ENCODE measurements at places on chromosomes 12 and 14.

GRCh38 chr12:76346798-76347420, 1.3 kb downstream of the BBS10 start:
- no peak for DNase-seq

GRCh38 chr14:101369194-101369915, 191.9 kb upstream of the DIO3 start:
- DNase-seq = no peak

DNA sequence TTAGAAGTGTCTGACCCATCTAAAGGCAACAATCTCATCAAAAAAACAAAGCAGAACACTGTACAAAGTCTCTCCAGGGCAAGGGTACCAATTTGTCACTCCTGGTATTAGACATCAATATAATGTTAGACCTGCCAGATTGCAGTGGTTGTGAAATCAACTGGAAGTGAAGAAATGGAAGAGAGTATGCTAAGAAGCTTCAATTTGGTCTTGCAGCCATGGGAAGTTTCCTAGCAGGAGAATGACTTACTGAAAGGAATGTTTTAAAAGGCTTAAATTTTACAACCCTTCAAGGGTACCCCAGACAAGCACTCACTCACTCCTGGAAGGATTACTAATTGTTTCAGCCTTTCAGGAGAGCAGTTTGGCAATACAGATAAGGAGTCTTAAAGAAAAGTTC, 18.9 kb downstream of the LLPH start:
- no peak for DNase-seq

GRCh38 chr12:124401704-124402221, 106.9 kb downstream of the RFLNA start:
- DNase-seq = no peak

GRCh38 chr12:129873111-129873832, 30.6 kb downstream of the TMEM132D start:
- no peak for DNase-seq

- no peak for DNase-seq
Observed at GRCh38 chr14:22487941-22488340, 101.1 kb downstream of the DAD1 start.

DNA sequence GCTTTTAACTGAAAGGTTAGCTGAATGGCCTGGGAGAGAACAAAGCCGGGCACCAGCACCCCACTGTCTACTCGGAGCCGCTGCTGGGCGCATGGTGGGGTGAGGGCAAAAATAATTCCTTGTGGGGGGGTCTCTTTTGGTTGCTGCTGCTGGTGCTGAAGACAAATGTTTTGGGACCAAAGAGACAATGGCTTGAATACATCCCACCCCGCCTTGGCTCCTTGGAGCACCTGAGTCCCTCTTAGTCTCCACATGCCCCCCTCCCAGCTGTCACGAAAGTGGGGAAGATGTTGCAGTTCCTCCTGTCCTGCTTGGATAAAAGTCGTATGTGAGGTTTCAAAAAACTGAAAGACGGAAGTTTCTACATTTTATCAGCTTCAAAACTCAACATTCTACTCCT, 85.0 kb downstream of the PIWIL1 start:
- no peak for DNase-seq

DNA sequence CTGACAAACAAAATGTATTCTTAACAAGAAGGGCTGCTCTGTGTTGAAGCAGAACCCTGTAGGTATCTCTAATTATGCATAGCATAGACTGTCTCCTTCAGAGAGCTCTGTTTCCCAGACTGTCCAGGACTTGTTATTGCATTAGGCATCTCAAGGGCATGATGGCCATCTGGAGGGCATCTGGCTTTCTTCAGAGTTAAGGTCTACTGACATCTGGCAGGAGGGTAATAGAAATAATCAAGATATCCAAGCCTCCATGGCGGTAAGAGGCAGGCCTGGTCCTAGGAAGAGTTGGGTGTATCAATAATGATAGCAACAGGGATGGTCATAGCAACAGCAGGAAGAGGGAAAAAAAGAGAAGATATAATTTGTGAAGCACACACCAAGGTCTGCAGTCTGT, 161.2 kb downstream of the TTC8 start:
- DNase-seq = no peak

- no peak for DNase-seq
Observed at GRCh38 chr12:13472690-13473089, 276.2 kb downstream of the EMP1 start.

DNA sequence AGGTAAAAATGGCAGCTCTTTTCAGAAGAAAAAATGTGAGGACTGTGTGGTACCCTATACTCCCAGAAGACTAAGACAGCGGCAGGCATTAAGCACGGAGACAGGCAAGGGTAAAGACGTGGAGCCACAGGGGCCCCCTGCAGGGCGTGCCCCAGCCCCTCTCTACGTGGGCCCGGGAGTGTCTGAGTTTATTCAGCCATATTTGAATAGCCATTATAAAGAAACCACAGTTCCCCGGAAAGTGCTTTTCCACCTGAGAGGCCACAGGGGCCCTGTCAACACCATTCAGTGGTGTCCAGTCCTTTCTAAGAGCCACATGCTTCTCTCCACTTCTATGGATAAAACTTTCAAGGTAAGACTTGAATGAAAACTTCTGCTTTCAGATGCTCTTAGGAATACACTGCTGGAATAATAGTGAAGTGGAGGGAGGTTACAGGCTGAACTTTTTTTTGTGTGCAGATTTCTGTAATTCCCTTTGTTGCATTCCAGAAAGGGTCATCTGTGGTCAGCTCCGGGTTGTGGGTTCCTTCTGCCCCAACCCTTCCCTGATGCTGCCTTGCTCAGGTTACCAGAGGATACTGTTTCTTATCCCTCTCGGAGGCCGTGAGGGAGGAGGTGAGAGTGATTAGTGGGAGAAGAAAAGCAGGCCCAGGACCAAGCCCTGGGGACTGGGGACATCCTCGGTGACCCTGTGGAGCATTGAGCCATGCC, 58.4 kb downstream of the SLC25A47 start:
- DNase-seq = no peak

DNA sequence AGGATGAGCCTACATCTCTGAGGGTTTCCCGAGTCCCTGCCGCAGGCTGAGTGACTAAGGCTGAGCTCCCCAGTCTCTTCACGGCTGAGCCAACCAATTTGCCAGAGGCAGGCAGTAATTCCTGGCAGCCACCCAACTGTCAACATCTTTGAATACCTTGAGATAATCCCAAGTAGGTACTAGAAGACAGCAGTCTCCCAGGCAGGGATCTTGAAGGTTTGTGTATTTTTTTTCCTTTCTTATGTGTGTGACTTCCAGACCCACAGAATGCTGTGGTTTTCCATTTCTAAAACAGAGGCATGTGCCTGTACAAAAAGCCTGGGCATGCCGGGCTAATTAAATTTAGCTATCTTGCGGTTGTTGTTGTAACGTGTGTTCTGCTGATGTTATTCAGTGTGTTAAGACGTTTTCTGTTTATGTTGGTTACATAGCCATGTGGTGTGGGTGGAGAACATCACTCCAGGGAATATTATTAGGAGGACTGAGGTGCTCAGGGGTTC, 155.5 kb downstream of the ANO2 start:
- DNase-seq = no peak

DNA sequence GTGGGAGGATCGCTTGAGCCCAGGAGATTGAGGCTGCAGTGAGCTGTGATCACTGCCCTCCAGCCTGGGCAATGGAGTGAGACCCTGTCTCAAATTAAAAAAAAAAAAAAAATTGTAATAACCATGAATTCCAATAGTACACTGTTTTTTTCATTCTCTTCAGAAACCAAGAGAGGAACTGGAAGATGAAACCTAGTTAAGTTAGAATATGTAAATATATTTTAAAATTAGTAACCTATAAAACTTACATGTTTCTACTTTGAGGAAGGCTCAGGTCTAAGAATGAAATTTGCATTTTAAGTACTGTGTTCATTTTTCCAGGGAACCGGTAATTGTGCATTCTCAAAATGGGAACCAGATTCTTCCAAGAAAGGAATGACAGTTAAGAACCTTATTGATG, 18.8 kb downstream of the KNTC1 start:
- no peak for DNase-seq

DNA sequence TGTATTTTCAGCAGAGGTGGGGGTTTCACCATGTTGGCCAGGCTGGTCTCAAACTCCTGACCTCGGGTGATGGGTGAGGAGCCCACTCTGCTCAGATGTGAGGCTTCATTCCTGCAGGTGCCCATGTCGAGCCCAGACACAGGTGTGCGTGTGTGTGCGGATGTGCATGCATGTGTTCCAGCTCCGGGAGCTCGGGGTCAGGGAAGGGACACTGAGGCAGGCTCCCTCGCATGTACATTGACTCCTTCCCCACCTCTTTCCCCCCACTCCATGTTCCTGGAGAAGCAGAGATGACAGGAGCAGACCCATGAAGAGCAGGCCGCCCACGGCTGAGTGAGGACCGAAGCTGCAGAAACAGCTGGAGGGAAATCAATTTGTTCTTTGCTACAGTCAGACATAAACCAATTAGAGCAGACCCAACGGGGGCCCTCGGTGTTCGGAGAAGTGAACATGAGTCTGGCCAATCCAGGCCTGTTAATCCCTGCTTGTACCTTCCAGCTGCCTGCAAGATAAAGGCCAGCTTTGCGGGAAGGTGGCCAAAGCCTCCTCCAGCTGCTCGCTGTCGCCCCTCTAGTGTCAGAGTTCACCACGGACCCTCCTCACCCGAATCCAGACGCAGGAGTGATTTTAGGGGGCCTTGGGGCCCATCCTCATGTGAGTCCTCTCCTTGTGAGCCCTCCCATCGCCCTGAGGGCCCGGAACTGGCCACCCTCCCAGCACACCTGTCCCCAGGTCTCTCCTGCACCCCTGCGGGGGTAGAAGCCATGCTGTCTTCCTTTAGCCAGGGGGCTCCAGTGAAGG, 321.0 kb upstream of the RTL1 start:
- DNase-seq = no peak

DNA sequence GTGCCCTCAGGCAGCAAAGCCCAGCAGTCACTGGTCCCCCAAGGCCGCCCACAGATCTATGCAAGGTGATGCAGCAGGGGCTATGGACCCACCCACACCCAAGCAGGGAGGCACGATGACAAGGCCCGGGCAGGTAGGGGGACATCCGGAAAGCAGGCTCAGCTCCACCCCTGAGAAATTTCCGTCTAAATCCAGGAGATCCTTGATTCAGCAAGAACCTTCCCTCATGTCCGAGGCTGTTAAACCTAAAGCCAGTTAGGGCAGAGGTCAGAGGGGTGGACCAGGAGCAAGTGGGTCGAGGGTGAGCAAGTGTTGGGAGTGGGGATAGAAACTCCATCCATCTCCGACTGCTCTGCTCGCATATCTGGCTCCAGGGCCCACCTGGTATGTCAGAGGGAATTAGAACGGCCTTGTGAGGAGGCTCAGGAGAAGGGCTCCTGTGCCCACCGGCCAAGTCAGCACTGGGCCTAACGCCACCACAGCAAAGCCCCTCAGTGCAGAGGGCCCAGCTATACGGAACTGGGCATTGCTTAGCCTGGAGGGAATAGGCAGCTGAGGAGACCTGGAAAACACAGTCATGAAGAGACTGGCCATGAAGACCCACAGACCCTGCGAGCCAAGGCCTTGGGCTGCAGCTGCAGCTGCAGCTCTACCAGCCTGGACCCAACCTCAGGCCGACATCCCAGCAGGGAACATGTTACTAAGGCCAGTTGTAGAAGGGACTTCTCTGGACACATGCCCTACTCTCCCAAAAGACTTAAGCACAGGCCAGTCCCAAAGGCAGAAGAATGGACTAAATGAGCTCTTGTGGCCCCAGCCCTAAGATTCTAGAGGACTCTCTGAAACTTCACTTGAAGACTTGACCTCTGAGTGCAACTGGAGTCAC, 34.3 kb downstream of the DAD1 start:
- no peak for DNase-seq
